ENCODE measurements at places on chromosomes 2 and 18. TPM values are rescaled to one million over a fixed set of nuclear protein-coding genes. Genes with fewer than 3 reads are reported as not detected.

DNA sequence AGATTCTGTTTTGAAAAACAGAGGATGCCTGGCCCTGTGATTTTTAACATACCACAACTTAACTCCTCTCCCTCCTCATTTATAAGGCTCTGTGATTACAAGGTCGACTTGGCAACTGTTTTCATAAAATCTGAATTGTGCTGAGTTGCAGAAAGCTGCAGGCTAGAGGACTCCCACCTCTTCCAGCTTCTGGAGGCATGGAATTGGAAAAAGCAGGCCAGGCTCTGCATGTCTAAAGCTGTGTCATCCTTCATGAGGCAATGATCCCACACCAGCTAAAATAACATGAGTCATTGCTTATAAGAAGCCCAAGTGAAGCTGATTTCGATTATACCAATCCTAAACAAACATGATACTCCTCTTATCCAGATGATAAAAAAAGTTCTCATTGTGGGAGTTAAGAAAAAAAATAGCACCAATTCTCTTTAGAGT lies 11.7 kb downstream of the ARHGAP28 start:
- peak; percentile 93 for DNase-seq

DNA sequence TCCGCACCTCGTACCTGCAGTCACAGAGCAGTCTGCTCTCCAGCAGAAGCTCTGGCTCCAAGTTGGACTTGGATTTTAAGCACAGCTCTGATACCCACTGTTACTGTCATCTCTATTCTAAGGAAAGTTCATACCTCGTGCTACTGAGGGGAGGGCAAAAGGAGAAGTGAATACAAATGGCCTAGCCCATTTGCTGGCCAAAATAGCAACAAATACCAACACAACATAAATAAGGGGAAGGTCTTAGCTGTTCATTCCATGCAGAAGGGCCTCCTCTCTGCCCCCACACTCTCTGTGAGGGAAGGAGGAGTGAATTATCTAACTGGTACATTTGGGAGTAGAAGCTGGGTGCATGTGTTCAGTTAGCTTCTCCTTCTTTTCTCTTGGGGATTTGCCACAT lies 739.4 kb upstream of the RAB6C start:
- DNase-seq = no peak

DNA sequence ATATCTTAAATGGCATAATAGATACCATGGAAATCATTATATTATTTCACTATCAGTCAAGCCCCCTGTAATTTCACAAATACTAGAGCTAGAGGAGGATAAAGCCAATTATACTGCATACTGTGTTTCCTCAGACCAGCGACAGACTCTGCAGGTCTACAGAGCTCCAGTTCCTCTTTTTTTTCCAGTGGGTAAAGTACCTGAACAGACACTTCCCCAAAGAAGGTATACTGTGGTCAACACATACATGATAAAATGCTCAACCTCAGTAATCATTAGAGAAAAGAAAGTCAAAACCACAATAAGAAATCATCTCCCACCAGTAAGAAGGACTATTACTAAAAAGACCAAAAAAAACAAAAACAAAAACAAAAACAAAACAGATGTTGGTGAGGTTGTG lies 44.6 kb downstream of the SCN7A start:
- DNase-seq = no peak

- peak; percentile 10 for DNase-seq
These were observed 191.0 kb upstream of the LHCGR start for GRCh38 chr2:48946449-48947048.

DNA sequence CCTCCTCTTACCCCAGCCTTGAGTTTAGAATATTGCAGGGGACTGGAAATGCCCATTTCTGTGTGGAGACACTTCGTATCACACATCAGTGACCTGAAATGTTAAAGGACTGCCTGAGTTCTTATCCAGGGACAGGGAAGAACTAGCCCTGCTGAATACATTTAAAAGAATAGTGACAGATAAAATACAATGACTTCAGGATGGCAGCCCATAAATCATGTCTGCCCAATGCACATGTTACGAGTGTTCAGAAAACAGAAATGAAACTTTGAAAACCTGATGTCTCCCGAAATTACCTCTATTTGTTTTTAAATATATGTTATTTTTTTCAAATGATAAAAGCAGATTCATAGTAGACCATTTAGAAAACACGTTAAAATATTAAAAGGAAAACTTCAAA lies 22.3 kb upstream of the RAB12 start:
- no peak for DNase-seq

- DNase-seq = no peak
These were observed 11.6 kb downstream of the PDE6D start for GRCh38 chr2:231769170-231770136.

DNA sequence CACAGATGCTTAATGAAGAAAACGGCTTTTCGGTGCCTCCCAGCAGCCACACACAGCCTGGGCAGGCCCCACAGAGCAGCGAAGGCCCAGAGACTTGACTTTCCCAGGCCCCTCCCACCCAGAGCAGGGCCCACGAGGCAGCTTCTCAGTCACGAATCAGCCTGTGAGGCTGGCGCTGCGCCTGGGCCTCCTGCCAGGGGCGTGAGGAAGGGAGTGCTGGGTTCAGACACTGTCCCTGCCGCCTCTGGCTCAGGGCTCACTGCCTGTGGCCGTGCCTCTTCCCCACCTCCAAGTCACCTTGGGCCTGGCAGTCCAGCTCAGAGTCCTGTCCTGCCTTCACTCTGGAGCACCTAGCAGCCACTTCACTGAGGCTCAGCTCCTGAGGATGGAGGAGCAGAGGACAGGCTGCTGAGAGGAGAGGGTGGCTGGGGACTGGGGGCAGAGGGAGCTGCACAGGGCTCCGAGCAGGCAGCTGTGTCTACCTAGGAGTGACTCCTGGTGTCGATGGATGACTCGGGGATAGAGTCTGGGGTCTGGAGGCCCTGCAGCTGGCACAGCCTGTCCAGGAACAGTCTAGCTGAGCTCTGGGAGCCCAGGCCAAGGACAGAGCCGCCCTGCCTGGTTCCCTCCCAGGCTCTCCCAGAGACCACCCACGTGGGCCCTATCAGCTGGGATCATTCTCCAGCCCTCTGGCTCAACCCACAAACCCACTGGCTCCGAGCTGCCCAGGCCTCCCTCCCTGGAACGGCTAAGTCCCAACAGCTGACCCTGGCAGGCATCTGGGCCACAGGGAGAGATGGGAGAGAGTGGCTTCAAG lies 36.4 kb upstream of the FOSL2 start:
- DNase-seq = no peak

DNA sequence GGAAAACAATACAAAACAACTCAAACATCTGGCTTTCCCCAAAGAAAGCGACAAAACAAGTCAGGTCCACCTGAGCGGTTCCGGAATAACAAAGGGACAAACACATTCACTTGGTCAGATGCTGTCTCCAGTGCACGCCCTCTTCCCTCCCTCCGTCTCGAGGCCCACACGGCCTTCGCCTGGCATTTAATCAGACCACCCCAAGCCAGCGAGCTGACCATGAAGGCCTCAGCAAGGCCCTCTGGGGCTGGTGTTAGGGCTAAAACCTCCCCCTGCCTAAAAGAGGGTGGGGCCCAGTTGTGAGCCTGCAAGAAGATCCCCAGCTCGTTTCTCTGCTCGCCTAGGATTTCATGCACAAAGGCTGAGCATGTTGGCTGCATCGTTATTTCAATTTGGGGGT lies 180.3 kb downstream of the EIPR1 start:
- DNase-seq = no peak

- no peak for DNase-seq
These were observed 108.8 kb downstream of the SLC4A3 start for GRCh38 chr2:219736209-219736608.

DNA sequence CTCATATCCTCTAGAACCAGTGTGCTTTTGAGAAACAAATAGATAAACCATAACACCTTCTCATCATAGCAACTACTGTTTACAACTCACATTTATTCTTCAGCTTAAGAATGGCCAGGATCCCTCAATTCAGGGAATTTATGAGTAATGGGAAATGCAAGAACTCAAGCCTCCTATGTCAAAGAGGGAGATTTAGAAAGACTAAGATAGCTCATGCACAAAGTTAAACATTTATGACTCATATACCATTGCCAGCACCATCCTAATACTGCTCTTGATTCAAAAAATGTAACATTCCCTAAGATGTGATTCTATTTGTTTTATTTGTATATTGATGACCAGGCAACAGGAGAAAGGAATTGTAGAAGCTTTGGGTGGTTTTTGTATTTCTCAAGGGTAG lies 172.8 kb downstream of the CYP26B1 start:
- DNase-seq = no peak

DNA sequence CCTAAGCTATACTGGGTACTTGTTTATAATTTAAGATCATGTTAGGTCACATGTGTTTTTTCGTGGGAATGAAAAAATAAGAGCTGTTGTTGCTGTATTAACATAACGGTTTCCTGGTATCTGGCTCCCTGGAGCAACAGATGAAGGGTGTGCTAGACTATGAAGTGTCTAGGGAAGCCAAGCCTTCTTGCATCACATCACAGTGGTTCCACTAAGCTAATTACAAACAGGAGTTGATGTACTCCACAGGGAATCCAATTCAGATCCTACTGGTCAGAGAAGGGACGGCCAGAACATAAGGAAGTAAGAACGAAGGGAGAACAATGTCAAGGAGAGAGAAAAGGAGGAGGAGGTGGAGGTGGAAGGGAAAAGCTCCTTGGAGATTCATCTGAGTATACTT lies 193.0 kb upstream of the CYP26B1 start:
- no peak for DNase-seq

DNA sequence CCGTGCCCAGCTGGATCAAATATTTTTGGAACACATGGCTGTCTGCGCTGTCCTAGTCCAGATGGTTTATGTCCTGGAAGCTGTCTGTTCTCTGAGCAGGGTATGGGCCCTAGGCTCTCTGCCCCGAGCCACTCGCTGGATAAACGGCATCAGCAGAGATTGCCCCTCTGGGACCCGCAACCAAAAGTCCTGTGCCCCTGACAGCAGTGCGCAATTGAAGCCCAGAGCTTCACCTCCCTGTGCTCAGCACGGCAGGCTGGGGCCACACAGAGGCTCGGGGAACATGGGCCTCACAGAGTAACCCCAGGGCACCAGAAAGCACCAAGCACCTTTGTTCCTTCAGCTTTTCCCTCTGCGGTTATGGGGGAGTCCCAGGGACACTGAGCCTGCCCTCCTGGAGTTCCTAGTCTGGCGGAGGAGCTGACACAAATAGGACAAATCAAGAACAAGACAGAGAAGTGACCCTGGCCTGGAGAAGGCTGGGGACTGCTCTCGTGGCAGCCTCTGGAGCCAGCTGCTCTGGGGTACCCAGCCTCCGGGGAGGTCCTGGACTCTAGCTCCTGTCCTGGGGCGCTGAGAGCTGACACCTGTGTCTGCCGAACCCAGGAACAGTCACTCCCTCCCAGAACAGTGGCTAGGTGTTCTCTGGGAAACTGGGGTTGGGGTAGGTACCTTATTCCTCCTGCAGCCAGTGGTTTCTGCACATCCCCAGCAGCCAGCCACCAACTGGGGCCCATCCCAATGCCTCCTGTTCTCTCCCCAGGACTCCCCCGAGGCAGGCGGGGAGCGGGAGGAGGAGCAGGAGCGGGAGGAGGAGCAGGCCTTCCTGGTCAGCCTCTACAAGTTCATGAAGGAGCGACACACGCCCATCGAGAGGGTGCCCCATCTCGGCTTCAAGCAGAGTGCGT lies 12.3 kb downstream of the ARID5A start:
- no peak for DNase-seq

Gene TOGARAM2
- not detected for total RNA-seq

Gene EGR4
- not detected for total RNA-seq

Gene UGT1A7
- total RNA-seq = not detected

Gene CD28
- total RNA-seq = not detected

Gene ZNF521
- 14.5 TPM for total RNA-seq

Gene SOX11
- 81.7 TPM for total RNA-seq

Gene GAL3ST2
- total RNA-seq = not detected

Gene TFPI
- 34.2 TPM for total RNA-seq

Gene EIF2AK3
- 11.9 TPM for total RNA-seq

Gene GKN2
- not detected for total RNA-seq
